ENCODE measurements at places on chromosomes 4 and X.

GRCh38 chr4:118281611-118282442, 71.0 kb downstream of the PRSS12 start:
- DNase-seq = no peak
- no peaks in the 10 kb centered on the region for H3K4me1 ChIP-seq
- peaks cover 33% of the 10 kb centered on the region for H3K36me3 ChIP-seq
- H3K27ac ChIP-seq = no peak overlapping the region
- no peaks in the 10 kb centered on the region for H3K27me3 ChIP-seq

GRCh38 chr4:15413010-15413622, 14.7 kb upstream of the C1QTNF7 start:
- H3K27me3 ChIP-seq = no peaks in the 10 kb centered on the region
- no peaks in the 10 kb centered on the region for H3K36me3 ChIP-seq
- H3K4me3 ChIP-seq = no peak overlapping the region
- DNase-seq = no peak
- H3K27ac ChIP-seq = no peak overlapping the region
- H3K4me1 ChIP-seq = no peaks in the 10 kb centered on the region

GRCh38 chr4:5799406-5799805, 88.4 kb downstream of the EVC start:
- H3K27me3 ChIP-seq = no peaks in the 10 kb centered on the region
- no peaks in the 10 kb centered on the region for H3K4me1 ChIP-seq
- H3K4me3 ChIP-seq = no peak overlapping the region
- no peak overlapping the region for H3K27ac ChIP-seq
- no peak for DNase-seq

DNA sequence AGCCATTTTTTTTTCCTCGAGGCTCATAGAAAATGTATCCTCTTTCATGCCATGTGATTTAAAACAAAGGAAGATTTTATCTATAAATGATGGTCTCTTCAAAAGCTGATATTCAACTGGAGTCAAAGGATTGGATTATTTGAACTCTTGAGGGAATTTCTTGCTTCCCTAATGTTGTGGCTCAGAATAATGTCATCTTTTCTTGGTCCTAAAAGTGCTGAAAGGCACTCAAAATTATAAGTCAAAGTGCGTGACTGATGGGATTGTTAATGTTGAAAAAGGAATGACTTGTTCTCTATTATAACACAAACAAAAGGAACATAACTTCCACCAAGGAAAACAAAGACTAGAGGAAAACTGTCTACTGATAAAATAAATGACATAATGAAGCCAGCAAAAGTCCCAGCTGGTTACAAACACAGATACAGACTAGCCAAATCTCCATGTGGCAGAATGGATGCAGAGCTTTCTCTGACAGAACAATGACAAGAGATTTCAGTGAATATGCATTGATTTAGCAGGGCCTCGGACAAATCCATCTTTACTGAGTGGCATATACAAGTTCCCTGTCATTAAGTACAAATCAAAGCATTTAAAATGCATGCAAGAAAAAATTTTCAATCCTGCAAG, 552.6 kb downstream of the GBA3 start:
- H3K36me3 ChIP-seq = no peaks in the 10 kb centered on the region
- H3K4me1 ChIP-seq = no peaks in the 10 kb centered on the region
- H3K27ac ChIP-seq = no peak overlapping the region
- H3K27me3 ChIP-seq = no peaks in the 10 kb centered on the region
- no peak overlapping the region for H3K4me3 ChIP-seq
- no peak for DNase-seq

GRCh38 chrX:31271615-31272471, 200.0 kb upstream of the FTHL17 start:
- H3K36me3 ChIP-seq = no peaks in the 10 kb centered on the region
- no peaks in the 10 kb centered on the region for H3K4me1 ChIP-seq
- H3K27ac ChIP-seq = no peak overlapping the region
- DNase-seq = no peak
- H3K4me3 ChIP-seq = no peak overlapping the region
- no peaks in the 10 kb centered on the region for H3K27me3 ChIP-seq
